ENCODE measurements at places on chromosomes 3 and 15. TPM values are rescaled to one million over a fixed set of nuclear protein-coding genes. Genes with fewer than 3 reads are reported as not detected.

DNA sequence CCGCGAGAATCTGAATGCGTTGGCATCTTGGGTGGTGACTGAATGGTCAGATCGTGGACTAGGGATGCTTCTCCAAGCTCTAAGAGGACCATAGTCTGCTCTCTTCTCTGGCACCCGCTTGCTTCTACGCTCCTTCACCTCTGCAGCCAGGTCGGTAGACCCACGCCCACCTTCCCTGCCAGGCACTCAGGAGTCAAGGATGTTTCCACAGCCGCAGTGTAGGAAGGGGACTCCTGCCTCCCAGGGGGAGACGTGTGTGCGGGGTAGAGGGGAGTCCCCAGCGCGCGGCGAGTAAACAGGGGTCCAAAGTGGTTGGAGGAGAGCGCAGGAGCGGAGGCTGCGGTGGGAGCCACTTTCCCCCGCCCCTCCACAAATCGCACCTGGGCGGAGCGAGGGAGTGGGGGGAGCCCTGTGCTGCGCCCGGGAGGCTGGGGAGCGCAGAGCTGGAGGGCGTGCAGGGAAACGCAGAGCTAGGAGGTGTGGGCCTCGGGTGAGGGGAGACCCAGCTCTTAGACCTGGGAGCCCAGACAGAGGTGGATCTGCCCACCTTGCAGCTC, 1.7 kb downstream of the LRRC3B start:
- no peaks in the 10 kb centered on the region for H3K36me3 ChIP-seq
- H3K4me3 ChIP-seq: no peak overlapping the region
- H3K27me3 ChIP-seq: peaks cover 38% of the 10 kb centered on the region

DNA sequence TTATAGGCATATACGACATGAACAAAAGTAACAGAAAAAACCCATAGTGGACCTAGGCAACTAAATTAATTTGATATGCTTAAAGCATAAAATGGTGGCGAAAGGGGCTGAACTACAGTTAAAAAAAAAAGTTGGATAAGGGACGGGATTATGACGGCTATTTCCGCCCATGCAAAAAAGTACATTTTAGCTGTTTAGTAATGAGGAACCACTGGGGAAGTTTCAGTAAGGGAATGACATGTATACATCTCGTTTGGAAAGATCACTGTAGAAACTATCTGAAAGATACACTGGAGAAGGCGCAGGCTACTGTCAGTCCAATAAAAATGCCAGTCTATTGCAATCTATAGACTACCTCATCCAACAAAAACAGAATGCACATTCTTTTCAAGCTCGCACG, 65.6 kb downstream of the ZNF148 start:
- no peaks in the 10 kb centered on the region for H3K4me1 ChIP-seq
- H3K4me3 ChIP-seq: no peak overlapping the region
- H3K27ac ChIP-seq: no peak overlapping the region
- no peak for DNase-seq

DNA sequence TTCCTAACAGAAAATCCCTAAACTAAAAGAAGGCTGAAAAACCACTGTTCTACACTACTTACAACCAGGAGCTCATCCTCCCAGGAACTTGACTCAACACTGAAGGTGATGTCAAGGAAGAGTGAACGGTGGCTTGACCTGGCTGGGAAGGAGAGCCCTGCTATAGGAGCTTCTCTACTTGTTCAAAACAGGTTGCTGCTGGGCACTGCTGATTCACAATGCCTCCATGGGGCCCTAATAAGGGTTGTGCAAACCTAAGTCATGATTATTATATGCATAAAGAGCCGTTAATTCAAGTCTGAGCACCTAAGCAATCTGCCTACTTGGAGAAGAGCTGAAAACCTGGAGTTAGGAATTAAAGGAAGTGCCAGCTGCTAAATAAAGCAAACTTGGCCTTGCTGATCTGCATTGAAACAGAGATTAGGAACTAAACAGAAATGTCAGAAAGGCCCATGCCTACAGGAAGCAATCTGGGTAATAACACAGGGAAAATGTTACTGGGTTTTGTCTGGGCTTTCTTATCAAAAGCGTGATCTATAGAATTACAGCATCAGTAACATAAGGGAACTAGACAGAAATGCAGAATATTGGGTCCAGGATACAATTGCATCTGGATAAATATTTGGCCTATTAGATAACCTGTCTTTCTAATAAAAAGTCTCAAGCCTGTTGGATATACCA, 243.2 kb downstream of the NEK10 start:
- no peaks in the 10 kb centered on the region for H3K4me1 ChIP-seq
- H3K4me3 ChIP-seq: no peak overlapping the region
- H3K36me3 ChIP-seq: no peaks in the 10 kb centered on the region
- H3K27ac ChIP-seq: no peak overlapping the region
- no peak for DNase-seq

The CHST13 gene
- total RNA-seq: not detected

The ITIH1 gene
- not detected for total RNA-seq

The CACNA1D gene
- 0.26 TPM for total RNA-seq

The FETUB gene
- total RNA-seq: 0.47 TPM

All from MCF 10A (cell line).